ENCODE measurements at places on chromosomes 13 and 19.

- no peaks in the 10 kb centered on the region for H3K36me3 ChIP-seq
- no peak overlapping the region for H3K27ac ChIP-seq
- H3K4me3 ChIP-seq: no peak overlapping the region
- H3K4me1 ChIP-seq: no peaks in the 10 kb centered on the region
- no peak for DNase-seq
- no peaks in the 10 kb centered on the region for H3K27me3 ChIP-seq
These were observed 123.1 kb downstream of the RBM26 start for GRCh38 chr13:79282976-79283375.

GRCh38 chr19:13987101-13987890 lies 18.8 kb downstream of the RFX1 start:
- DNase-seq: no peak
- peak overlapping the region; percentile 72 for H3K27ac ChIP-seq
- peaks cover 24% of the 10 kb centered on the region for H3K4me1 ChIP-seq
- H3K4me3 ChIP-seq: no peak overlapping the region
- no peaks in the 10 kb centered on the region for H3K27me3 ChIP-seq

DNA sequence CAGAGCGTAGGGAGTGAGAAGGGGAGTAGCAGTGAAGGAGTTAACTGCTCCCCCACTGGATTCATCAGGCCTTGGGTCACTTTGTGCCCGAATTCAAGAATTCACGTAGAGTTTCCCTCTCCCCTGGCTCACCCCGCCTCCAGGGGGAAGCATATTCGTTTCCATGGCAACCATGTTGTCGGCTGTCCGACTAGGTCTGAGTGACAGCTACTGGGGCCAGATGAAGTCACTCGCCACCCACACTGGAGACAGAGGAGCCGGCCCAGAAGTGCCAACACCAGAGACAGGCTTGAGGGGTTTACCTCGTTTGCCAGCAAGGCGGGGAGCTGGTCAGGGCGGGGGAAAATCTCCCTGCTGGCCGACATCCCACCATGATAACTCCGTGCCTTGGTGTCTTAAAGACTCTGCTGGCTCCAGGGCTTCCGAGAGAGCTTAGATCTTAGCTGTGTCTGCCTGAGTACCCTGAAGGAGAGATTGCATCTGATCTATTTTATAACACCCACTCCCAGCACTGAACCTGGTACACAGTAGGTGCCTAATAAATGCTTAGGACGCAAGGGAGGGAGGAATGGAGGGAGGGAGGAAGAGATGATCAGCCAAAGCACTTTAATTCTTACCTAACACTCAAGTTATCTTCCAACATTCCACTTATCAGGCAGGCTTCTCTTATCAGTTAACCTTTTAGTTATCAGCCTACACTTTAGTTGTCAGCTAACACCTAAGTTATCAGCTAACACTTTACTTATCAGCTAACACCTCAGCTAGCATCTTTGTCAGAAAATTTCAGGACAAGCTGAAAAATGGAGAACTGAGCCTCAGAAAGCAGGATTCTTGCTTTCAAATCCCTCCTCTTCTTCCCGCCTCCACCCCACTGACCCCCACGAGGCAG lies 57.2 kb upstream of the ZNRF4 start:
- H3K27me3 ChIP-seq: peaks cover 60% of the 10 kb centered on the region
- no peak overlapping the region for H3K4me3 ChIP-seq
- no peak for DNase-seq
- H3K4me1 ChIP-seq: no peaks in the 10 kb centered on the region
- no peak overlapping the region for H3K27ac ChIP-seq
- no peaks in the 10 kb centered on the region for H3K36me3 ChIP-seq

GRCh38 chr19:15025217-15025616 lies 24.1 kb upstream of the CASP14 start:
- no peak for DNase-seq
- H3K4me1 ChIP-seq: no peaks in the 10 kb centered on the region
- no peak overlapping the region for H3K27ac ChIP-seq
- H3K36me3 ChIP-seq: no peaks in the 10 kb centered on the region
- H3K27me3 ChIP-seq: peaks cover 37% of the 10 kb centered on the region
- no peak overlapping the region for H3K4me3 ChIP-seq

- peaks cover 40% of the 10 kb centered on the region for H3K4me1 ChIP-seq
- H3K27ac ChIP-seq: peak overlapping the region; percentile 81
- peak; percentile 60 for DNase-seq
- H3K36me3 ChIP-seq: no peaks in the 10 kb centered on the region
- peak overlapping the region; percentile 56 for H3K4me3 ChIP-seq
- H3K27me3 ChIP-seq: peaks cover 88% of the 10 kb centered on the region
These were observed 1.3 kb downstream of the SOX21 start for GRCh38 chr13:94710881-94711560.

DNA sequence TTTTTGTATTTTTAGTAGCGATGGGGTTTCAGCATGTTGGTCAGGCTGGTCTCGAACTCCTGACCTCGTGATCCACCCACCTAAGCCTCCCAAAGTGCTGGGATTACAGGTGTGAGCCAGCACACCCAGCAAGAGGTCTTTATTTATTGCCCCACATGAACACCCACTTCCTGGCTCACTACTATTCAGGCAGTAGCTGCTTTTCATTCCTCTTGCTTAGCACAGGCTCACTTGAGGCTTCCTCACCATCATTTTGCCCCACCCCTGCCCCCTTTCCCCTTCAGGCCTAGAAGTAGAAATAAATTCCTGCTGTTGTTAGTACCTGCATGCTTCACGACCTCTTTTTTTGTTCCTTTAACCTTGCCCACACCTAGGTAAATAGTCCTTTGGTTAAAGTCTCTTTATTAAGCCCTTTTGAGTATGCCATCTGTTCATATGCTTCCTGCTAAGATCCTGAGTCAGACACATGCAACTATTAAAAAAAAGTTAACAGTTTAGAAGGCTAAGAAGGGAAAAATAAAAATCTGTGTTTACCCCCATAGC lies 33.5 kb upstream of the ITM2B start:
- no peaks in the 10 kb centered on the region for H3K36me3 ChIP-seq
- DNase-seq: no peak
- no peaks in the 10 kb centered on the region for H3K27me3 ChIP-seq
- H3K27ac ChIP-seq: no peak overlapping the region
- H3K4me1 ChIP-seq: no peaks in the 10 kb centered on the region

DNA sequence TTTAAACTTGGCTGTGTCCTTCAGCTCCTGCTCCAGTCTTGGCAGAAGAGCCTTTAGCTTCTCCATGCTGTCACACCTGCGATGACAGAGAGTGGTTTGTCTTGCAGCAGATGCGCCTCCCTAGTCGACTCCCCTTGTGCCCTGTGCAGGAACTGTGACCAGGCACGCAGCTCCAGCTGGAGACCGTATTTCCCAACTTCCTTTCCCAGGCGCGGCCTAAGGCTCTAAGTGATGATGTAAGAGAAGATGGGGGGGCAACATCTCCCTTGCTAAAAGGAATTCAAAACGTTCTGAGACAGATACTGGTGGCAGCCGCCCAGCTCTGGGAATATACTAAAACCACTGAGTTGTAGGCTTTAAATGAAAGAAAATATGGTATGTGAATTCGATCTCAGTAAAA lies 16.3 kb downstream of the DCUN1D2 start:
- H3K27ac ChIP-seq: no peak overlapping the region
- H3K36me3 ChIP-seq: peaks cover 50% of the 10 kb centered on the region
- no peak for DNase-seq
- H3K27me3 ChIP-seq: no peaks in the 10 kb centered on the region

DNA sequence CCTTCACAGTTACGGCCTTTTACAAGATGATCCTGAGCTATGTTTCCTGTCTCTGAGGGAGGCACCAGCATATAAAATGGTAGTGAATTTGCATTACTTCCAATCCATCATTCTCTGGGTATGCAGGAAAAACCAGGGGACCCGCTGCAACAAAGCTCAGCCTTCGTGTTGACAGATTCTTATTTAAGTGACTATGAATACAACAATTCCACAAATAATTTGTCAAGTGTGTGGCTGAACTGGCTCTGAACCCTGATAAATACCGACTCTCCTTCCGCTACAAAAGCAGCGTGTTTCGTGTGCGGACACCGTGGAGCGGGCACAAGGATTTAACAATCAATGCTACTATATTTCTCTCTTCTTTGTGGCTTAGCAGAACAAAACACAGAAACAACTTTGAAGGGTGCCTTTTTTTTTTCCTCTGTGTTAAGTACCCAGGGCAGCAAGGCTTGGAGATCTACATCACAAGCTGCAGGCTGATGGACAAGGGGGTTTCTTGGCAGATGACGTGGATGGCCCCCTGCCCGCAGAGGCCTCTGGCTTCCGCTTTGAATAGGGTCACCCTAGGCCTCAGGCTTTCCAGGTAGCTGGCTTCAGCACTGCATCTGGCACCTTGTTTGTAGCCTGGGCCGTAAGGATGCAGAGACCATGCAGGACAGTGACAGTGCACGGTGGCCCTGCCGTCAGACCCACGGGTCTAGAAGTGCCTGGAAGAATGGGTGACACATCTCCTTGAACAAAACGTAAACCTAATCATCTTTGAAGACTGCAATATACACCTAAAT lies 280.5 kb upstream of the TSHZ3 start:
- H3K27ac ChIP-seq: no peak overlapping the region
- no peaks in the 10 kb centered on the region for H3K36me3 ChIP-seq
- no peak overlapping the region for H3K4me3 ChIP-seq
- no peaks in the 10 kb centered on the region for H3K4me1 ChIP-seq

DNA sequence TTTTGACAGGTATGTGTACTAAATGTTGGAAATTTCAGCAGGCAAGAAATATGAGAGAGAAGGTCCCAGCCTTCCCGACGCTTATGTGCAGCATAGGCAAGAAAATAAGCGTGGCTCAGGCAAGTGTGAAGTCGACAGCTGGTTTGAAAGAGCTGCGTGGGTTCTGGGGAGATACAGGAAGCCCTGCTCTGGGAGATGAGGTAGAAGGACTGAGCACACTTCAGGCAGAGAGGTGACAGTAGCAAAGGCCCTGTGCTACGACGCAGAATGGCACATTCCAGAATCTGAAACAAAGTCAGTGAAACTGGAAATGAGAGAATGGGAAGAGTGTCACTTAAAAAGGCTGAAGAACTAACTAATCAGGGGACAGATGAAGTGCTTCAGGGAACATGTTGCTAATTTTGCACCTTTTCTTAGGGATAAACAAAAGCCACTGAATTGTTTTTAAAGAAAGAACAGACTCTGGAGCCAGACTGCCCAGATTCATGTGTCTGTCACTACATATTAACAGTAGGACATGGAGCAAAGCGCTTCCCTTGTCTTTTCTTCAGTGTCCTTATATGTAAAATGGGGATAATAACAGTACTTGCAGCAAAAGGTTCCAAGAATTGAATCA lies 160.1 kb downstream of the SPRY2 start:
- H3K27me3 ChIP-seq: no peaks in the 10 kb centered on the region
- no peak overlapping the region for H3K27ac ChIP-seq
- no peak for DNase-seq

GRCh38 chr19:35236638-35237400 lies 8.3 kb upstream of the FAM187B start:
- H3K4me3 ChIP-seq: no peak overlapping the region
- H3K27me3 ChIP-seq: no peaks in the 10 kb centered on the region
- no peak overlapping the region for H3K27ac ChIP-seq
- no peaks in the 10 kb centered on the region for H3K36me3 ChIP-seq
- H3K4me1 ChIP-seq: no peaks in the 10 kb centered on the region

DNA sequence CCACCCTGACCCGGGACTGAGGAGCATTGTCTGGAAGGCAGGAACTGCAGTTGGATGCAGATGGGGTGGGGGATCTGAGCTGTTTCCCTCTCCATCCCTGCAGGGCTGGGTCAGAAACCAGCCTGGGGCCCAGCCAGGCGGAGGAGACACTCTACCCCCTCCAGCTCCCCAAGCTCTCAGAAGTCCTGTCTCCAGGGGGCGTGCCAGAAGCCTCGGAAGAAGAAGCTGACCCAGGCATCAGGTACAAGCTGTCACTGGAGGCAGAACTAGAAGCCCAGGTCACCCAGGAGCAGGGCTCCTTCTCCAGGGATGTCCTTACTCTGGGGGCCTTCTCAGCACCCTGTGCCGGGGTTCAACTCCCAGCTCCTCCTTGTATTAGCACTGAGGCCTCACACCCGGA lies 15.5 kb downstream of the SIX5 start:
- DNase-seq: no peak
- no peak overlapping the region for H3K4me3 ChIP-seq
- no peaks in the 10 kb centered on the region for H3K27me3 ChIP-seq
- H3K27ac ChIP-seq: no peak overlapping the region
- no peaks in the 10 kb centered on the region for H3K4me1 ChIP-seq
- H3K36me3 ChIP-seq: no peaks in the 10 kb centered on the region

DNA sequence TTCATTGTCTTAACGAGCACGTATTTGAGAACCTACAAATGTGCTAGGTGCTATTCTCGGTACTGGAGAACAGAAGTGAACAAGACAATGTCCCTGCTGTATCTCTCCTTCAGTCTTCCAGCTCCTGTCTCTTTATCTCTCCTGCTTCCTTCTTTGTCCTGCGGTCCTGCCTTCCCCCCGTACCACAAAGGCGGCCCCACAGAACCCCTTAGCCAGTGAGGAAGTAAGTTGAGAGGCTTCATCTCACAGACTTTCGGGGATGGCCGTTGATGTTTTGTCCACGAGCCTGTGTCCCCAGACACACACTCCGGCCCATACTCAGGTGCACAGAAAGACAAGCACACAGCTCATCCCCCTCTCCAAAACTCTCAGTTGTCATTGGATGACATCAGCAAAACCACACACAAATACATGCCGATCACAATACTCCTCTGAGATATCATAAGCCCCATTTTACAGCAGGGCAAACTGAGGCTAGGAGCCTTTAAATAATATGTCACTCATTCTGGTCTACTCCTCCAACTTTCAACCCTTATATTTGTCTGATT lies 507 bp upstream of the SWSAP1 start:
- H3K4me3 ChIP-seq: peak overlapping the region; percentile 66
- H3K36me3 ChIP-seq: no peaks in the 10 kb centered on the region
- no peak for DNase-seq
- H3K27me3 ChIP-seq: no peaks in the 10 kb centered on the region
- peak overlapping the region; percentile 97 for H3K27ac ChIP-seq

GRCh38 chr13:75585153-75585552 lies 35.6 kb downstream of the UCHL3 start:
- no peak for DNase-seq
- no peak overlapping the region for H3K27ac ChIP-seq
- no peaks in the 10 kb centered on the region for H3K27me3 ChIP-seq
- no peak overlapping the region for H3K4me3 ChIP-seq

- no peak overlapping the region for H3K27ac ChIP-seq
- H3K27me3 ChIP-seq: no peaks in the 10 kb centered on the region
- H3K4me3 ChIP-seq: no peak overlapping the region
- peaks cover 100% of the 10 kb centered on the region for H3K36me3 ChIP-seq
- no peaks in the 10 kb centered on the region for H3K4me1 ChIP-seq
- DNase-seq: no peak
These were observed 60.3 kb downstream of the SMARCA4 start for GRCh38 chr19:11020982-11021759.

GRCh38 chr19:35451338-35452096 lies 3.5 kb downstream of the FFAR2 start:
- no peak overlapping the region for H3K27ac ChIP-seq
- DNase-seq: no peak
- H3K4me1 ChIP-seq: peaks cover 22% of the 10 kb centered on the region
- H3K36me3 ChIP-seq: no peaks in the 10 kb centered on the region
- no peak overlapping the region for H3K4me3 ChIP-seq
- peaks cover 17% of the 10 kb centered on the region for H3K27me3 ChIP-seq

DNA sequence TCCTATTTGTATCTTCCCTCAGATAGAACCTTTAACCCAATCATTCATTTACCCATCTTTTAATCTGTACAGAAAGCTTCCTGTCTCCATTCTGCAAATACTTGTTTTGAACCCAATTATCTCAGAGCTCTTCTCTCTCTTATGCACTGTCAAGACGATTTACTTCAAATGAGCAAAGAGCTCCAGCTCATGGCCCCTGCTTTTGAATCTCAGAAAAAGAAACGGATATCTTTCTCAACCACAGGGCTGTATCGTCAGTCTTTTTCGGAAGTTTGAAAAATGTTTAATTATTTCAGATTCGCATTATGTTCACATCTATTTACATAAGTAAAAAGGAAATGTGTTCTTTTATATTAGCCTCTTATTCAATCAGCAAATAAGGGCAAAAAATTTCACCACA lies 322.7 kb upstream of the NBEA start:
- H3K27ac ChIP-seq: no peak overlapping the region
- H3K4me1 ChIP-seq: no peaks in the 10 kb centered on the region
- no peak for DNase-seq
- no peaks in the 10 kb centered on the region for H3K36me3 ChIP-seq
- H3K4me3 ChIP-seq: no peak overlapping the region
